Sigmoid colon (tissue), 7 donors: ENCODE measurements at places on chromosomes 1 and 21. TPM values are rescaled to one million over a fixed set of nuclear protein-coding genes. Genes with fewer than 3 reads are reported as not detected.

MPL gene
- not detected for total RNA-seq

IPO9 gene
- 17.8 TPM for total RNA-seq

TMEM82 gene
- 0.55 TPM for total RNA-seq

ITGB2 gene
- total RNA-seq: 41.0 TPM

CLIC6 gene
- not detected for total RNA-seq

CLCA1 gene
- not detected for total RNA-seq

ERICH3 gene
- 0.16 TPM for total RNA-seq

DENND2C gene
- 4.7 TPM for total RNA-seq

SEC16B gene
- total RNA-seq: 1.8 TPM

DMBX1 gene
- not detected for total RNA-seq

LCE2B gene
- not detected for total RNA-seq

TTC4 gene
- 33.4 TPM for total RNA-seq

TRIM17 gene
- total RNA-seq: 0.95 TPM

TSSK3 gene
- 1.5 TPM for total RNA-seq

GJC2 gene
- 6.4 TPM for total RNA-seq

PLEKHA6 gene
- 7.4 TPM for total RNA-seq

NKAIN1 gene
- 1.4 TPM for total RNA-seq

RHOU gene
- total RNA-seq: 12.1 TPM

CRP gene
- not detected for total RNA-seq

CYP4X1 gene
- 0.81 TPM for total RNA-seq

PRDX1 gene
- total RNA-seq: 213 TPM

MXRA8 gene
- 78.8 TPM for total RNA-seq

KLHDC9 gene
- 14.1 TPM for total RNA-seq

KDF1 gene
- total RNA-seq: not detected

PRELP gene
- 88.4 TPM for total RNA-seq

SAMD13 gene
- total RNA-seq: 0.41 TPM

BTG2 gene
- 195 TPM for total RNA-seq

LCE2D gene
- not detected for total RNA-seq

OR2T2 gene
- total RNA-seq: not detected

LAX1 gene
- 0.83 TPM for total RNA-seq
